Endothelial cell (in vitro differentiated cells): ENCODE measurements at places on chromosomes 6 and 20. TPM values are rescaled to one million over a fixed set of nuclear protein-coding genes. Genes with fewer than 3 reads are reported as not detected.

The TTLL9 gene
- total RNA-seq, result 0.46 TPM

The SLC39A7 gene
- 108 TPM for total RNA-seq

The EYS gene
- not detected for total RNA-seq

The NOTCH4 gene
- total RNA-seq, result 151 TPM

The SLC13A3 gene
- 0.90 TPM for total RNA-seq

GRCh38 chr20:63499338-63499969 lies 571 bp upstream of the EEF1A2 start:
- H3K36me3 ChIP-seq, result no peaks in the 10 kb centered on the region
- H3K27me3 ChIP-seq, result peaks cover 7% of the 10 kb centered on the region
- DNase-seq, result no peak

DNA sequence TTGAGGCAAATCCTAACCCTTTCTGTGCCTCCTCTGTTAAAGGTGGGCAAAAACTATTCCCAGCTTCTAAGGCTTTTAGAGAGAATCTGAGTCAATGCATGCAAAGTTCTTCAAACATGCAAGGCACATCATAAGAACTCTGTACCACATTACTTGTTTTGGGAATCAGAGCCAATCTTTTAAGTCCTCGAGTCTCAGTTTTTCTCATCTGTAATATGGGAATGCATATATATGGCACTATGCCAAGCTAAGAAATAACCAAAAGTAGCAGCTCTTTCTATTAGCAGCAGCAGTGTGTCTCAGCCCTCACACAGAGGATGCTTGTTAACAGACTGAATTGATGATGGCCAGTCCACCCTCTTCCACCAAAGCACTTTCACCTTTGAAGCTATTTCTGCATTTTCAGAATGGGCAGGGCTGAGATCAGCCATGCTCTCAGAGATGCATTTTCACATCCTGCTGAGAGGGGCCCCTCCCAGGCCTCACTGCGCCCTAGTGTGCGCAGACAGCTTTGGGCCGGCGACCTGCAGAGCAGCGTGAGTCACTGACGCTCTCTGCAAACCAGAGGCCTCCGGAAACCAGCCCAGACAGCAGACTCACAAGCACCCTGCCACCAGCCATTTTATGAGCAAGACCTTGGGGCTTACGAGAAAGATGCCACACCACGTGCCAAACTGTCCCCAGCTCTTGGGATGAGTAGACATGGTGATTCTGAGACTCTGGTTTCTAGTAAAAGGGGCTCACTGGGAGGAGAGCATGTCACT lies 138.0 kb downstream of the NFATC2 start:
- H3K4me1 ChIP-seq, result peaks cover 7% of the 10 kb centered on the region
- peaks cover 5% of the 10 kb centered on the region for H3K27me3 ChIP-seq
- no peaks in the 10 kb centered on the region for H3K36me3 ChIP-seq
- H3K27ac ChIP-seq, result no peak overlapping the region

DNA sequence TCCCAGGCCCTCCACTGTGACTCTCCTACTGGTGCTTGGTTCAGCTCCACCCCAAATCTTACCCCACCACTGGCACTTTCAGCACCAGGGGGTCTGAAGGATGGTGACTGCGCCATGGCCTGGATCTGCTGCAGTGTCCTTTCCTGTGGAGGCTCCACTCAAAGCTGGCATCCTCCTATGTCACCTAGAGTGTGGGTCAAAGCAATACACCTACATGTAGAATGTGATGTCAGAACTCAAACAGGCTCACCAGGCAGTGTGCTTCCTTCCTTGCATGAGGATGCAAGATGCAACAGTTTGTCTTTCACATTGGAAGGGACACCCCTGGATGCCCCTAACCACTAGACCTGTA lies 32.8 kb upstream of the MICB start:
- peaks cover 3% of the 10 kb centered on the region for H3K4me1 ChIP-seq
- no peak overlapping the region for H3K4me3 ChIP-seq
- no peak overlapping the region for H3K27ac ChIP-seq
- no peaks in the 10 kb centered on the region for H3K27me3 ChIP-seq

DNA sequence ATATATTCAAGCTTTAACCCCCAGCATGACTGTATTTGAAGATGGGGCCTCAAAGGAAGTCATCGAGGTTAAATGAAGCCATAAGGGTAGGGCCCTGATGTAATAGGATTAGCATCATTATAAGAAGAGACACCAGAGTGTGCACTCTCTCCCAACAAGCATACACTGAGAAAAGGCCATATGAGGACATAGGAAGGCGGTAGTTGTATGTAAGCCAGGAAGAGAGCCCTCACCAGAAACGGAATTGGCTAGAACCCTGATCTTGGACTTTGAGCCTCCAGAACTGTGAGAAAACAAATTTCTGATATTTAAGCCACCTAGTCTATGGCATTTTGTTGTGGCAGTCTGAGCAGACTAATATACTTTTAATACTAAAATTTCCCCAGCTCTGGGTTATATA lies 150.1 kb upstream of the STXBP5 start:
- no peaks in the 10 kb centered on the region for H3K4me1 ChIP-seq
- DNase-seq, result no peak
- H3K27me3 ChIP-seq, result peaks cover 2% of the 10 kb centered on the region
- H3K4me3 ChIP-seq, result no peak overlapping the region
- H3K27ac ChIP-seq, result no peak overlapping the region

- peaks cover 2% of the 10 kb centered on the region for H3K4me1 ChIP-seq
- no peak for DNase-seq
- no peak overlapping the region for H3K4me3 ChIP-seq
- no peak overlapping the region for H3K27ac ChIP-seq
- H3K36me3 ChIP-seq, result no peaks in the 10 kb centered on the region
- H3K27me3 ChIP-seq, result no peaks in the 10 kb centered on the region
Observed at GRCh38 chr6:1930356-1930755, 315.0 kb downstream of the GMDS start.

DNA sequence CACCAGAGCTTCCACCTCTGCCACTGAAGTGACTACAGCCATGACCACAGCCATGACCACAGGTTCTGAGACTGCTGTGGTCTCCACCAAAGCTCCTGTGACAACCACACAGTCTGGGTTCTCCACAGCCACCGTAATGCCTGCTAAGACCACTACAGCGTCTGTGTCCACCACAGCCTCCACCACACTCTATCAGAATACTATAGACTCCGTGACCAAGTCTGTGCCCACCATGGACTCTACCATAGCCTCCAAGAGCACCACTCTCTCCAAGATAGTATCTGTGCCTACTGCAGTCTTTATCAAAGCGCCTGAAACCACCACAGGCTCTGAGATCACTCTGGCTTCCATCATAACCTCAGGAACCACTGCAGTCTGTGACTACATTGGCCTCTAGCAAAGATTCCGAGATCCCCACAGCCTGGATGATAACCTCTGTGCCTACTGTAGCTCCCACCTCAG lies 18.3 kb upstream of the MUC21 start:
- peaks cover 6% of the 10 kb centered on the region for H3K36me3 ChIP-seq
- no peak overlapping the region for H3K27ac ChIP-seq
- no peak overlapping the region for H3K4me3 ChIP-seq
- H3K27me3 ChIP-seq, result peaks cover 6% of the 10 kb centered on the region
- DNase-seq, result no peak
- H3K4me1 ChIP-seq, result no peaks in the 10 kb centered on the region

- H3K27ac ChIP-seq, result no peak overlapping the region
- DNase-seq, result peak; percentile 13
- H3K4me1 ChIP-seq, result peaks cover 58% of the 10 kb centered on the region
- no peak overlapping the region for H3K4me3 ChIP-seq
- H3K36me3 ChIP-seq, result peaks cover 10% of the 10 kb centered on the region
Observed at GRCh38 chr20:38728191-38728781, 4.0 kb downstream of the SLC32A1 start.

GRCh38 chr6:161338015-161338414 lies 64.2 kb upstream of the AGPAT4 start:
- no peak overlapping the region for H3K27ac ChIP-seq
- no peaks in the 10 kb centered on the region for H3K36me3 ChIP-seq
- H3K4me3 ChIP-seq, result no peak overlapping the region
- no peaks in the 10 kb centered on the region for H3K4me1 ChIP-seq
